ENCODE measurements at places on chromosomes 6 and 20.

DNA sequence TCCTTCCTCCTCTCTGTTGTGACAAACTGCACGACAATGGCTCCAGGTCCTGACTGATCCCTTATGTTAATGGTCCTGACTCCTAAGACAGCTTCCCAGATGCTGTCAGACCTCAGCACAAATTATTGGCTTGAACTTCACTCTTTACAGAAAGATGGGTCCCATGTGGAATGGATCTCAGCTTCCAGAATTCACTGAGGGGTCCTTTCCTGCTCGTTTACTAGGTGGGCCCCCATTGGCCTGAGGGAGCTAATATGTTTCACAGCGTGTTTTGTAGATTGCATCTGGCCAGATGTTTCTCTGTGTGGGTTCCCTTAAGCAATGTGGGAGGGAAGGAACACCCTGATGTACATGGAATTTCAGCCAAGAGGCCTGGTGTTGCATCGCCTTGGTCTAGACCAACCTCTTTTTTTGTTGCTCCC lies 826.6 kb downstream of the MAFB start:
- no peaks in the 10 kb centered on the region for H3K27me3 ChIP-seq
- no peaks in the 10 kb centered on the region for H3K4me1 ChIP-seq
- H3K4me3 ChIP-seq = no peak overlapping the region
- no peak for DNase-seq

- H3K4me1 ChIP-seq = no peaks in the 10 kb centered on the region
- no peak overlapping the region for H3K27ac ChIP-seq
- no peaks in the 10 kb centered on the region for H3K36me3 ChIP-seq
These were observed 437.6 kb downstream of the MAFB start for GRCh38 chr20:40251284-40251932.

DNA sequence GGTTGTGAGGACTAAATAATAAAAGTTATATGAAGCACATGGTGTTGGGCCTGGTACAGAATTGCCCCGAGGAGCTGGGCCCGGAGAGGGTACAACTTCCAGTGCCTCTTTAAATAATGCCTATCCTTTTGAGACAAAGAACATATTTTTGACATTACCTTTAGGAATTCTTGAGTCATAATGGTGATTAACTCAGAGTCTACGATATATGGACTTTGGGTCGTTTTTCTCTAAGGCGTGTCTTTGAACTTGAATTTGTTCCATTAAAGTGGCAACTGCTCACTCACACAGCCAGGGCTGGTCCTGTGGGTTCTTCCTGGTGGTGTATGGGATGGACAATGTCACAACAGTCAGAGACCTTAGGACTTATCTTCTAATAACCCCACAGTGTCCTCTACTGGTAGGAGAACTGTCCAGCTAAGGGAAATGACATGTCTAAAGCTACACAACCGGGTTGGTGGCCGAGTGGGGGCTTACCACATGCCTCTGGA lies 106.5 kb downstream of the CDC5L start:
- H3K4me1 ChIP-seq = peaks cover 10% of the 10 kb centered on the region
- DNase-seq = no peak
- H3K4me3 ChIP-seq = no peak overlapping the region
- H3K27ac ChIP-seq = no peak overlapping the region

GRCh38 chr6:167742719-167743303 lies 83.9 kb upstream of the AFDN start:
- no peak overlapping the region for H3K27ac ChIP-seq
- H3K27me3 ChIP-seq = no peaks in the 10 kb centered on the region
- no peak overlapping the region for H3K4me3 ChIP-seq
- no peaks in the 10 kb centered on the region for H3K4me1 ChIP-seq
- no peak for DNase-seq

DNA sequence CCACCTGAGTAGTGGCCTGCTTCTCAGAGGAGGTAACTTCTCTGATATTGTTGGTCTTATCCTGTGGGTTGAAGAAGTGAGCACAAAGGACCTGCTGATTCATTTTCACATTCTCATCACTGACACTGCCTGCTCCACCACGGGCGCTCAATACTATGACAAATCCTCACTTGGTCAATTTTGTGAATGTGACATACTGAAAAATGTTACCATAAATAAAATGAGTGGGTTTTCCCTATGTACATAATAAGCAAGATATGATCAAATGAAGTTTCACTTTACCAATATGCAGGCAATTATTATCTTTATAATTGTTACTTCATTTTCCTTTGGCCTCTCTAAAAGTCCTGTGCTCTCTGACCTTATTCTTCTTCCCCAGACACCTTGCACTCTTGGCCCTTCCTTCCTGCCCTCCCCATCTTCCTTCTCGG lies 71.5 kb upstream of the RIPOR2 start:
- no peaks in the 10 kb centered on the region for H3K4me1 ChIP-seq
- H3K27me3 ChIP-seq = no peaks in the 10 kb centered on the region
- H3K36me3 ChIP-seq = no peaks in the 10 kb centered on the region

DNA sequence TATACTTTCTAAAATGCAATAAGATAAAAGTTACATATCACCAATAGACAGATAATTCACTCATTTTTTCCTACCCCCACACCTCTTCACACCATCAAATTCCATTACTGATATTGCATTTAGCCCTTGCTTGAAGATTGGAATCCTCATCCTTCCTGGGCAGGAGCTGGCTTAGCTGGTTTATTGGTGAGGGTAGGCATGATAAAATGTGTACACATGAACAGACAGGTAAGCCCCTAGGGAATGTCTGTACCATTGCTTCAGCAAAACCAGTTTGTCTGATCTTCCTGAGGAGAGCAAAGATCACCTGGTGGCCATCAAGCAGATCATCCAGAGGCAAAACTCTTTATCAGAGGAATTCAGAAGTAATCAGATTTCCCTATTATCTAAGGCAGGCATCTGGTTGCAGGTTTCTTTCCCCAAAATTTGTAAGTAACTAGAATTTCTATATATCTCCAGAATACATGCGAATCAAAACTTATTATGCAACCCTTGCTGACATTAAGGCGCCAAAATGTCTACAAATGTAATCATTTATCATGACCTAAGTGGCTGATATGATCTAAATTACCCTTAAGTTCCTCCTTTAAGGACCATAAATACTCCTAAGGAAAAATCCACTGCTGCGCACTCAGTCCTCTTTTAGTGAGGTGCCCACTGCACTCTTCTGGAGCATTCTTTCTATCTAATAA lies 6.6 kb upstream of the FABP7 start:
- H3K36me3 ChIP-seq = no peaks in the 10 kb centered on the region
- H3K4me3 ChIP-seq = no peak overlapping the region
- no peak overlapping the region for H3K27ac ChIP-seq
